ENCODE measurements at places on chromosomes 11 and 22. TPM values are rescaled to one million over a fixed set of nuclear protein-coding genes. Genes with fewer than 3 reads are reported as not detected.
A peak's percentile ranks its signal among the peaks of the same experiment; 100 is the strongest.

- DNase-seq = peak; percentile 63
Measured at GRCh38 chr22:43848366-43849171, 13.7 kb downstream of the SULT4A1 start.

C11orf16 gene
- total RNA-seq = not detected

- no peak for DNase-seq
Measured at GRCh38 chr11:8765294-8765693, 82.7 kb downstream of the RPL27A start.

- no peak for DNase-seq
Measured at GRCh38 chr11:41978945-41979344, 519.5 kb upstream of the LRRC4C start.

SYT9 gene
- total RNA-seq = 0.39 TPM

GAS2L1 gene
- total RNA-seq = 35.4 TPM

GRCh38 chr11:18253233-18253632 is 4.8 kb upstream of the SAA2 start:
- DNase-seq = no peak

DNA sequence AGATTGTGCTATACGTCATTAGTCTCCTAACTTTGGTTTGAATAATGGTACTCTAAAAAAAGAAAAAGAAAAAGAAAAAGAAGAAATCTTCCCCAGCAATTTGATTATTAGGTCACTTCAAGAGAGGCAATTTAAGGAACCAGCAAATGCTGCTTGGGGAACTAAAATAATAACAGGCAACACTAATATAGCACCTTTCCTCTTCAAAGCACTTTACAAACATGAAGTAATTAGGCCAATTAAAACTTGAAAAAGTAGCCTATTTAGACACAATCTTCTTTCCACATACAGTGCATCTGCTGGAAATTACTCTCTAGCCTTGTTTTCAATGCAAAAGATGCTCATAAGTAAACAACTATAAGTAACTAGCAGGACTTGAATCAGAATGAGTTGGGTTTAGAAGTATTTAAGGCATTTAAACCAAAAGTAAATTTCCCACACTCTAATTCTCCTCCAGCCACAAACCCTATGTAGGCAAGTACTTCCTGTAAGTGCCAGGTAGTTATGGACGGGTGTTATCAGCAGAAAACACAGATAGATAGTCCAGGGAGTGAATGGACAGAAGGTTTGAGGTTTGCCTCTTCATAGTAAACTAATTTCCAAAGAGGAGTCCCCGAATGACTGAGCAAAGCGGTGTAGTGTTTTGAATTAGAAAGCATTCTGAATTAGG is 44.5 kb downstream of the LRRC4C start:
- DNase-seq = no peak

DNA sequence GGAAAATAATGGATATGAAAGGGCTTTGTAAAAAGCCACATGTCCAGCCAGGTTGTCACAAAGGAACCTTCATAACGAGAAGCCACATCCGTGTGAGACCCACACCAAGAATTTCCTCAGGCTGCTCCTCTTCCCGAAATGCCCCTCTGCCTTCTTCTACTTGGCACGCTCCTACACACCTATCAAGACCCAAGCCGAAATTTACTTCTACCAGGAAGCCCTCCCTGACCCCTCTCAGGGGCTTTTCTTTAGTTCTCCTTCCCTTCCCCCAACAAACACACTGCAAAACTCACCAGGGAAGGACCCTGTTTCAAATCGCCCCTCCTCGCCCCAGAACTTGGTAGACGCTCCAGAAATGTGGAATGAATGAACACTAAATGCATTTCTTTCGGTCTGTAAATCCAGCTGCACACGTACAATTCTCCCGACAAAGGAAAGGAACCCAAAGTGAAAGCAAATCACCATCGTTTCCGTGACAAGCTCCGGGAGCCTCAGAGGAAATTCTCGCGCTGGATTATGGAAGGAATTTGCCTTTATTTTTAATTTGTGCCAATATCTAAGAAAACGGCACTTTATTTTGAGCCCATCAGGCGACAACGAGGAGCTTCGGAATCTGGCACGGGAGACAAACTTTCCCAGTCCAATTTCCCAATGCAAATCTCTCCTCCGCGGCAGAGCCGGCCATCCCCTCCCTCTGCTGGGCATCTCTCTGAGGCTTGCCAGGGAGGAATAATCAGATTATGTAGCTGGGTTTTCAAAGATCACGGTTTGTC is 13.2 kb upstream of the SHISAL1 start:
- DNase-seq = no peak

LRRC56 gene
- total RNA-seq = 2.4 TPM

DNA sequence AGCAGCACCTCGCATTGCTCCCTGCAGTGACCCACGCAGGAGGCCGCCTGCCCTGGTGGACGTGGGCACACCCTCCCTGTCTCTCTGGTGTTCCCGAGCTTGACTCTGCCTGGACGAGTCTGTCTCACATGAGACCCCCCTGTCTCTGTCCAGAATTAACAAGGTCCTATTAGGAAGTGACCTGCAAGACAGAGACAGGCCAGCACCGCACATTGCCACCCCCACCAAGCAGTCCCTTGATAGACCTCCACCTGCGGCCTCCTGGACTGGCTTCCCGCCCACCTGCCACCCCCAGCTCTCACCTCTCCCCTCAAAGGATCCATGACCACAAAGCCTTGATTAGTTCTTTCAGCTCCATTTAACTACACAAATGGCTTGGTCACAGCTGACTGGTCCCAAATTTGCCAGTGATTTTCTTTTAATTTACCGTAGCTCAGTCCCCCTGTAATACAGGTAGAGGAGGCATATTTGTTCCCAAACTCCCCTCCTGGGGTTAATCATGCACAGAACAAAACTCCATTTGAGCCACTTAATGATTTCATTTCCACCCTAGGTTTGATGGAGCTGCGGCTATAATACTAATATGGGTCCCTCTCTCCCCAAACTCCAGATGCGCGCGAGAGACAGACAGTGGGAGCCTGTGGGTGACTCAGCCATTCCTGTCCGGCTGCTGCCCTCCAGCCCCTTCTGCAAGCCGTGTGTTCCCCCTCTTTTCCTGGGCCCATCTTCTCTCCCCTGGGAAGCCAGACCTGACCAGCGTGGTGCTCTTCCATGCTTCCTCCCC is 11.2 kb downstream of the SPATA19 start:
- DNase-seq = peak; percentile 69

DNA sequence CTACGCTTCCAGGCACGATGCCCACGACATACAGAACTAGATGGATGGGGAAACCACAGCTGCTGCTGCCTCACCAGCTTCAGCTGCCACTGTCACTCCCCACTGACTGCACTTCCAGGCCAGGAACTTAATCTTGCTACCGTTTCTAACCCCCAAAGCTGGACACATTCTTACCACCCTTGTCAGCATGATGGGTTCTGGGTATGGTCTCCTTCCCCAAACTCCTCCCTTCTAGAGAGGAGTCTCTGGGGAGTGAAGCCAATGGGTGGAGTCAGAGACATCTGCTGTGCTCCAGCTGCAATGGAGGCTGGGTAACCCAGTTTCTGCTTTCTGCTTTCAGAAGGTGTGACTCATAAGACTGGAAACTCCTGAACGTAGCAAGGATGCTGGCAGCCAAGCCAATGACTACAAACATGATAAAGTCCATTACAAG is 87.0 kb upstream of the THY1 start:
- DNase-seq = no peak

- no peak for DNase-seq
Measured at GRCh38 chr11:64643256-64643881, 52.3 kb downstream of the SLC22A12 start.

AQP11 gene
- 0.21 TPM for total RNA-seq

MMP7 gene
- not detected for total RNA-seq

OR4P4 gene
- total RNA-seq = not detected

GRCh38 chr11:61062181-61062930 is 39.9 kb upstream of the CD5 start:
- no peak for DNase-seq

ATP6V1E1 gene
- total RNA-seq = 117 TPM

GRCh38 chr11:15638386-15638787 is 523.7 kb downstream of the INSC start:
- no peak for DNase-seq

DNA sequence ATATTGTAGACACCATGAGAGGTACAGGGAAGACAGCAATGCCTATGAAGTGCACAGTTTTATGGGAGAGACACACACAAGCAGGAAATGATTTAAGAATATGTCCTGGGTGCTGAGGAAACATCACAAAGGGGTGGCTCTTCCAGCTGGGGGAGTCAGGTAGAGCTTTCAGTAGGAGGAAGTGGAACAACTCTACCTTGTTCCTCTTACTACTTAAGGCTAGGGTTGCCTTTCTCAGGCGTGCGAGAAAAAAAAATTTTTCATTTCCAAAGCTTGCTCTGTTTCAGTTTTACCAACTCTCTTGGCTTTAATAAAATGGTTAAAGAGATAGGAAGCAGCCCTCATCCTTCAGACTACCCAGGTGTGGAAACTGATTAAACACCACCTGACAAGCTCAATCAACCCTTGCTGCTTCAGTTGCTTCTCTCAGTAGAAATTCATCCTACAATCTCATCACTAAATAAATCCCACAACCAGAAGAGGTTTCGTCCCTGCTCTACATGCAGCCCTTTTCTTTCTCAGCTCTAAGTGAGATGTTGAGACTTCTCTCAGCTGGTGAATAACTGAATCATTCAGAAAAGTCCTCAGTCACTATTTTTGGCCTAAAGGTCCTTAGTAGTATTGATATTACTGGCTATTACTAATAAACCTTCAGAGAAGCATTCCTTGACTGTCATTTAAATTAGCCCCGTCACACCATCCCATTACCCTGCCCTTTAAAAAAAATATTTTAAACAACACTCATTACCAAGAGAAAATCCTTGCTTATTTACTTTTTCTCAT is 5.9 kb downstream of the ABTB2 start:
- DNase-seq = no peak

DNA sequence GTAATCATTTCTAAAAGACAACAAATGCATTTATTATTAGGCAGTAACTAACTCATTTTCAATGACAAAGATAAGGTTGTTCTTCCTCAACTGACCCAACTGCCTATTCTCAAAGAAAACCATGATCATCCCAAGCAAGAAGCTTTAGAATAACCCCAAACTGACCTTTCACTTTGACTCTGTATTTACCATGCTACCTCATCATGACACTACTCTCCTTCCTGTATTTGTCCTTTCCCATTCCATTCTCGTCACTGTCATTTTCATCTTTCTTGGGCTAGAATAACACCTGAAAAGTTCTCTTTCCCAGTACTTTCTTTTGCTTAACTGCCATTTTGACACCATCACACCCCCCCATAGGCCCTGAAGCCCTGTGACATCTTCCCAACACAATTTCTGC is 48.3 kb downstream of the TCF20 start:
- no peak for DNase-seq

DNA sequence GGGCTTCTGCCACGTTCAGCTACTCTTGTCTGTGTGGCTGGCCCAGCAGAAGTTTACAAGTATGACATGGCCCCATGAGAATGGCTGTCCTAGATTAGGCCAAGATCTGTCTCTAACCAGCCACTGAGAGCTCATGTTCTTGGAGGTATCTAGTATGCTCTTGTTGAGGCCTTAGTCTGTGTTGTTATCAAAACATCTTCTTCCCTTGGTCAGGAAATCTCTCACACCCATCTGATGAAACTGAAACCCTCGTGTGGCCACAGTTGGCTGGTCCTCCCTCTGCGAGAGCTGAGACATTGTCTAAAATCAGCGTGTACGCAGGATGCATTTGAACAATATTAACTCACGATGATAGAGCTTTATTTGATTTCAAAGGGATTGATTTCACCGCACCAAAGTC is 109.0 kb upstream of the NNMT start:
- DNase-seq = no peak

GRCh38 chr22:41041532-41041931 is 50.9 kb upstream of the EP300 start:
- DNase-seq = no peak

DNA sequence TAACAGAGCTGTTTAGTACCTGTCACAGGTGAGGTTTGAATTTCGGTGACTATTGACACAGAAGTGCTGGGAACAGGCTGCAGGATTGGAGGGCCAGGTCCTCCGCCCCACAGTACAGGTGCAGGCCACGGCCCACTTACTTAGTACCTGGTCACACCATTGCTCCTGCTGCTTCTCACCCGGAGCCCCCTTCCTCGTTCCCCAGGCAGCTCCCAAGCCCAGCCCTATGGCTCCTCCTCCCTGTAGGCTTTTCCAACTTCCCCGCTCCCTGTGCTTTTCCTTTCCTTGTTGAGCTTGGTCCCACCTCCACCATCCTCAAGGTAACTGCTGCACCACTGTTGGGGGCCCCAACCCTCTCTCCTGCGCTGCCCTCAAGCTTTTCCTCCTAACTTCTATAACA is 27.9 kb upstream of the ANO1 start:
- DNase-seq = no peak

GRCh38 chr22:20021196-20022181 is 579 bp downstream of the TANGO2 start:
- no peak for DNase-seq

DNA sequence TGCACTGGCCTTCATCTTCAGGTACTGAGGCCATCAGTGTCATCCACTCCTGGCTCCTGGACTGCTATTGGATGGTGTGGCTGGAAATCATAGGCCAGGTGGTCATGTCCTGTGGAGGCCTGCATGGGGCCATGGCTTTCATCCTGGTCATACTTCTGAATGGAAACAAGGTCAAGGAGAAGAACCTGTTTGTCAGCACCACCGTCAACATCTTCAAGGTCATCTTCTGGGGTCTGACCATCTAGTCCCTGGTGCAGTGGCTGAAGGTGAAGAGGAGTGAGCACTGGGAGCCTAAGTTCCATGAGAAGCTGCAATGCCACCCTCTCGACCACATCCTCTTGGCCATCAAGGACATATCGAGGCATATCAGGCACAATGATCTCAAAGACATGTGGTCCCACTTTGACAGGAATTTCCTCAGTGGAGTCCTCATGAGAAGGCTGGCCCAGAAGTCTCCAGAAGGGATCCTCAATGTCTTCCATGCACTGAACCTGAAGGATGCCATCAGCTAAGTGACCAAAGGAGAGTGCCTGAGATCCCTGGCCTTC is 120.0 kb upstream of the SERPIND1 start:
- no peak for DNase-seq

DNA sequence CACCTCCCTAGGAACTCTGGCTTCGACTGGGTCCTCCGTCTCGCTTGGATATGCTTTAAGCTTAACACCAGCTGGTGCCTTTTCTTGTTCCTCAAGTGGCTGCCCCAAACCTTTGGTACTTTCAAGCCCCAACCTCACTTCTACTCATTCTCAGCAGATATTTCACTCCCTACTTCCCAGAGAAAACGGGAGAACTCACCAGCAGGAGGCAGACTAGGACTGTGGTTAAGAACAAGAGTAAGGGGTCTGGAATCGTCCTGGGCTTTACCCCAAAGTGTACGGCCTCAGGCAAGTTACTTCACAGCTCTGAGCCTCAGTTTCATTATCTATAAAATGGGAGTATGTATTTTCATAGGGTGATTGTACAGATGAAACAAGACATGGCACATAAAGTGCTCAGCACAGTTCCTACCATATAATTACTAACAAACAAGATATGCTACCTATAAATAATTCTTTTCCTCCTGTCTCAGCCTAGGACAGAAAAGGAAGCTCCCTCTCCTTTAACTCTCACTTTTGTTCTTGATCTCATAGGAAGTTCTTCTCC is 37.8 kb downstream of the PAMR1 start:
- DNase-seq = no peak

- DNase-seq = no peak
Measured at GRCh38 chr11:112770487-112770886, 190.7 kb upstream of the NCAM1 start.
